ENCODE measurements at places on chromosomes 1 and 21. TPM values are rescaled to one million over a fixed set of nuclear protein-coding genes. Genes with fewer than 3 reads are reported as not detected.

GRCh38 chr1:153395776-153396175 is 4.9 kb upstream of the S100A8 start:
- no peak for DNase-seq

- DNase-seq: no peak
Observed at GRCh38 chr1:88701275-88701674, 17.2 kb downstream of the PKN2 start.

The LGR6 gene
- total RNA-seq: 0.68 TPM

The VSIG8 gene
- total RNA-seq: 0.07 TPM

Measured in kidney epithelial cell (primary cell).